ENCODE measurements at places on chromosomes 3 and 15. TPM values are rescaled to one million over a fixed set of nuclear protein-coding genes. Genes with fewer than 3 reads are reported as not detected.

DNA sequence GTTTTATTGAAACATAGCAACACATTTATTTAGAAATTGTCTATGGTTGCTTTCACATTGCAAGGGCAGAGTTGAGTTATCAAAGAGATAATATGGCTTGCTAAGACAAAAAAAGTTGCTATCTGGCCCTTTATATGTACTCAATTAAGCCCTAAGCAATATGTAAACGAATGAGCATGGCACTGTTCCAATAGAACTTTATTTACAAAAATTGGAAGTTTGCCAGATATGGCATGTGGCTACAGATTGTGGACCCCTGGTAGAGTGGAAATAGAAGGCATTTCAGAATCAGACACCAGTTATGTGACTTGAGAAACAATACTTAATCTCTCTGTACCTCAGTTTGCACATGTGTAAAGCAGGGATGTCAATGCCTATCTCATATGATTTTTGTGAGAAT lies 515.6 kb upstream of the SGO1 start:
- no peak for DNase-seq
- no peak overlapping the region for H3K27ac ChIP-seq
- no peak overlapping the region for H3K4me3 ChIP-seq
- H3K36me3 ChIP-seq = no peaks in the 10 kb centered on the region
- H3K4me1 ChIP-seq = peaks cover 14% of the 10 kb centered on the region
- no peaks in the 10 kb centered on the region for H3K27me3 ChIP-seq

DNA sequence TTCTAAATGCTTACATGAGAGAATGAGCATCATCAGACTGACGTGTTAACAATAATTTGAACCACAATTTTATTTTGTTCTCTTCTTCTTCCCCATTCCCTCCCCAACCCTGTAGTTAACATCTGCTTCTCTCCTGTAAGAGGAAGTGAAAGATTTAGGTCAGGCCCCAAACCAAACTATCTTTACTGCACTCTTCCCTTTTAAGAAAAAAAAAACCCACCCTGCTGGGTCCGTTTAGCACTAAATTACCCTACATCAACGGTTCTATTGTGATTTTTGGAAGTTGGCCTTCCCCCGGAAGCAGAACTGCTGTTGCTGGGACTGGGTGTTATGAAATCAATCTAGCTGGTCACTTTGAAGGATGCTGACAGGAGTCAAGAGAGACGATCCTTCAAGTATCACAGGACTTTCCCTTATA lies 49.4 kb downstream of the NFKBIZ start:
- no peaks in the 10 kb centered on the region for H3K4me1 ChIP-seq
- H3K36me3 ChIP-seq = no peaks in the 10 kb centered on the region
- H3K27me3 ChIP-seq = no peaks in the 10 kb centered on the region

Gene BTLA
- total RNA-seq = not detected

DNA sequence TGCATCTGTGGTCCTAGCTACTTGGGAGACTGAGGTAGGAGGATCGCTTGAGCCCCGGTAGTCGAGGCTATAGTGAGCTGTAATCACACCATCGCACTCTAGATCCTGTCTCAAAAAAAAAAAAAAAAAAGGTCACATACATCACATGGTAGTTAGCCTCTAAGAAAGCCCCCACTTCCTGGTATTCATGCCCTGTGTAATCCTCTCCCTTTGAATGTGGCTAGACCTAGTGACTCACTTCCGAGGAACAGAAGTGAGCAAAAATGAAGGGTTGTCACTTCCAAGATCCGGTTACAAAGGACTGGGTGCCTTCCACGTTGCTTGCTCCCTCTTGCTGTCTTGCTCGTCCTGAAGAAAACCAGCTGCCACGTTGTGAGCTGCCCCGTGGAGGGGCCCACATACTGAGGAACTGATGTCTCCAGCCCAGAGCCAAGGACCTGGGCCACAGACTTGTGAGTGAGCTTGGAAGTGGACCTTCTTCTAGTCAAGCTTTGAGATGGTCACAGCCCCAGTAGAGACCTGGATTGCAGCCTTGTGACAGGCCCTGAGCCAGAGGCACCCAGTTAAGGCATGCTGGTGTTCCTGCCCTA lies 12.6 kb upstream of the LCTL start:
- H3K27me3 ChIP-seq = no peaks in the 10 kb centered on the region
- no peak for DNase-seq
- H3K4me1 ChIP-seq = no peaks in the 10 kb centered on the region
- H3K27ac ChIP-seq = no peak overlapping the region
- no peak overlapping the region for H3K4me3 ChIP-seq

GRCh38 chr3:139746481-139746880 lies 68.7 kb upstream of the NMNAT3 start:
- no peaks in the 10 kb centered on the region for H3K4me1 ChIP-seq
- no peaks in the 10 kb centered on the region for H3K36me3 ChIP-seq
- no peak overlapping the region for H3K4me3 ChIP-seq
- no peaks in the 10 kb centered on the region for H3K27me3 ChIP-seq
